Right renal cortex interstitium (tissue), 3 donors: ENCODE measurements at places on chromosomes 11 and 22. TPM values are rescaled to one million over a fixed set of nuclear protein-coding genes. Genes with fewer than 3 reads are reported as not detected.

The C22orf42 gene
- not detected for polyA plus RNA-seq

The GSC2 gene
- not detected for polyA plus RNA-seq

DNA sequence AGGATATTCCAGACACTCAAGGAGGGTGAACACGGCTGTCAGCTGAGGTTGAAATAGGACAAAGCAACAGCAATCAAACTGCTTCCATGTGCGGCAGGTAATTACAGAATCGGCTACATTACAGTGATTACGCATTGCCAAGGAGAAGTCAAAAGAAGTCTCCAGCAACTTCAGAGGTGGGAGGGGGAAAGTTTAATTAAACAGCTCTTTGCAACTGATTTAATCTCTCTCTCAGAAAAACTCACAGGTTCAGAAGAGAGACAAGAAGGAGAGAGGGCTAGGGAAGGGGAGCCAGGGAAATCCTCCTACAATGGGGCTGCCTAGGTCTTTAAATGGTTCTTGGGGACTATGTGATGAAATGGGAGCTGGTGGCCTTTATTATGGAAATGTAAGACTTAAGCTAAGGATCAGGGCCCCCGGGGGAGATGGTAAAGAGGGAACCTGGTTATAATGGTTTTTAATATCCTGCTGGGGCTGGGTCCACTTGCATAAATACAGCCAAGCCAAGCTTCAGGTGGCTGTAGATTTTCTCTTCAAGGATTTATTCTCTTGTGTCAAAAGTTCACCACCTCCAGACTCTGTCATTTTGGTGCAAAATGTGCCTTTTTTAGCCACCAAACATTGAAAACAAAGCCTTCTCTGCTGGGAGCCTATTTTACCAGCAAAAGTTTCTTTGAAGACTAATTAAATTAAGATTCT lies 354.7 kb upstream of the NARS2 start:
- no peak for DNase-seq

GRCh38 chr22:48750826-48751440 lies 1076.7 kb downstream of the BRD1 start:
- DNase-seq, result no peak

DNA sequence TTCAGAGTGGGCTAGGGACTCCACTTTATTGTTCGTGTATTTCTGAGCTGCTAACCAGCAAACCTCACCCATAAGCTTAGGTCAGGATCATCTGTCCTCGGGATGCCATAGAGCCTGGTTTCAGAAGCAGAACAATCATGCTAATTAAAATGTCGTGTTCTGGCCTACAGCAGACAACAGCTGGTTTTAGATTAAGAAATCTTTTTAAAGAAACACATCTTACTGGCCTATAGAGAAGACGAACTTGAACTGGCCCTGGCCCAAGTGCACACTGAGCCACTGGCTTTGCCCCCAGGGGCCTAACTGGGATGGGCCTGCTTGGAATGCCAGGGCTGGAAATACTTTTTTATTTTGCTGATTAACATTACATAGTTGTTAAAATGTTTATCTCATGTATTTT lies 63.2 kb downstream of the ALX4 start:
- DNase-seq, result no peak

DNA sequence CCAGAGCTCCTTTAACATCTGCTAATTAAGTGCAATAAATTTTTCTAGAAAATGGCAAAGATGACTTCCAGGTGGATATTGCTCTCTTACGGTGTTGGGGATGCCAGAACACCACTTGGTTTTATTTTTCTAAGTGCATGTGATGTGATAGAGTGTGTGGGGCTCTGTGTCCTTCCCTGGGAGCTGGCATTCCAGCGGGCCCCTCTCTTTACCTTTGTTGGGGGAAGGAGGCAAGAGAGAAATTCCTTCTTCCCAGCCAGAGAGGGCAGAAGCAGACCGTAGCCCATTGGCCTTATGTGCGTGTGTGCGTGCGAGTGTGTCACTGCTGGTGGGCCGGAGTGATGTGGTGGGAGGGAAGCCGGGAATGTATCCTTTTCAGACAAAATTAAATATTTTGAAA lies 17.2 kb downstream of the TEF start:
- no peak for DNase-seq

- DNase-seq, result no peak
These were observed 401.6 kb upstream of the CCDC90B start for GRCh38 chr11:83687787-83688186.

- no peak for DNase-seq
These were observed 4.8 kb upstream of the NAP1L4 start for GRCh38 chr11:2996976-2997375.

DNA sequence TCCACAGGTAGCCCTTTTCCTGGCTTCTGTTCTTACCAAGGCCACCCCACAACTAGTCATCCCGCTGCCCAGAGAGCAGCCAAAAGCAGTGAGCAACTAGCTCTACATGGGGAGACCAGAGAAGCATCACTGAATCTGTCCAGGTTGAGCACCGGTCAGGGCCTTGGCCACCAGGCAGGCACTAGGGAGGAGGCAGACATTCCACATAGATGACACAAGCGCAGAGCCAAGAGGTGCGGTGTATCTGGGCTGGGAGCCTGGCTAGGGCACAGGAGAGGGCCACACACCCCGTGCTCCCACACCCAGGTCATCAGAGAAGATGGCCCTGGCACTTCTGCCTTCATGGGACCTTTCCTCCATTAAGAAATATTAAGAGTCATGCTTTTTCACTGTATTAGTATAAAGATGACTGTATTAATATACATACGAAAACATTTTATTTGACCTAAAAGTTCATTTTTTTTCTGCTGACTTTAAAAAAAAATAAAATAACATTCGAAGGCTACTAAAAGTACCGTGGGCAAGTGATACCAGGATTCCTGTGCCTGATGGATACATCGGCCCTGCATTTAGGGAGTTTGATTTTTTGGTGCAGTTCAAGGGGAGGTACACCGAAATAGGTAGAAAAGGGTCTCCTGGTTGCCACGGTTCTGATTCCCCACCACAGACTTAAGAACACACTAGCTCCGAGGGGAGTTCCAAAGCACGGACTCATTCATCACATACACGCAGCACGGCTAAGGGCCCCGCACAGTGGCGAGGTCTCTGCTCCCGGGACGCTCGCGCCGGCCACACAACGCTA lies 1.2 kb downstream of the DGCR2 start:
- no peak for DNase-seq

GRCh38 chr11:70873736-70874412 lies 378.5 kb downstream of the SHANK2 start:
- no peak for DNase-seq
